Testis (tissue), 5 donors: ENCODE measurements at places on chromosomes 12 and 14.

DNA sequence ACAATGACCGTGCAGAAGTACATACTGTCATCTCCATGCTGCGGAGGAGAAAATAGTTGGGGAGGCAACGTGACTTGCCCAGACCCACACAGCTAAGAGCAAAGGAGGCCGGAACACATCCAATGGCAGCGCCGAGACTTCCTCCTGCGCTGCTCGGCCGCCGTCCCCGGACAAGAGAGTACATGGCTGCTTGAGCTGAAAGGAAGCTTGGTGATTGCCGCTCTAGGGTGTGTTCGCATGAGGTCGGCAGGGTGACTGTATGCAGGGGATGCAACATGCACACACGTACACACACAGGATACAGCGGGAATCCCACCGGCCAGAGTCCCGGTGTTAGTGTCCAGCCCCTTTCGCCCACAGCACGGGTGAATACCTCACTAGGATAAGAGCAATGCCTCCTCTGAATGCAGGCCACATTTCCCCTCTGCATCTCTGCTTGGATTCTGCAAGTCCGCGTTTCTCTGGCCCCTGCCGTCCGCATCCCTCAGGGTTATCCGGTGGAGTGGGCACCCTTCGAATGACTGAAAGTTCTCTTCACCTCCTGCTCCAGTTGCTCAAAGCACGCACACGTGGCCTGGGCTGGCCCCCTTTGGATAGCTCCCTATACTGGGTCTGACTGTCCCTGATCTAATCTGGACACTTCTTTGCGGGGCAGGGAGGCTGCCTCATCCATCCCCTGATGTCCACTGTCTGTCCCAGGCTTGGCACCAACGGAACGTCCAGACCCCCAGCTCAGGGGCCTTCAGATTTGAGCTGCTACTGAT, 78.8 kb downstream of the GSC start:
- no peak for DNase-seq

DNA sequence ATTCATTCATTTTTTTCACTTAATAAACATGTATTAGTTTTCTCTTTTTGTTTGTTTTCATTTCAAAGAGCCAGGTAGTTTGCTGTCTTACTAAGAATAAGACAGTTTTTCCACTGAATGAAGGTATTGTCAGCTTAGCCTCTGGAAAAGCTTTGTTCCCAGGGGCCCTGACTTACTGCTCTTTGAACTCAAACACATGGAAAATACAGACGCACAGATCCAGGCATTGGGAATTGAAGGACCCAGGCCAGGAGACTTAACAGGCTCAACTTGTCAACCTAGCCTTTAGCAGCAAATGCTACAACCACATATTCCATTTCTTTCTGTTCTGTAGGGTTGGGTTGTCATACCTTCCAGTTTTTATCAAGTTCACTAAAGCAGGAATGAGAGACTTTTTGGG, 38.5 kb upstream of the SLCO1C1 start:
- DNase-seq = no peak

GRCh38 chr12:67193704-67194103, 75.5 kb upstream of the CAND1 start:
- DNase-seq = peak; percentile 25

GRCh38 chr14:23062002-23062401, 4.7 kb upstream of the CDH24 start:
- DNase-seq = peak; percentile 81

GRCh38 chr12:128180166-128180565, 86.8 kb upstream of the TMEM132C start:
- no peak for DNase-seq

DNA sequence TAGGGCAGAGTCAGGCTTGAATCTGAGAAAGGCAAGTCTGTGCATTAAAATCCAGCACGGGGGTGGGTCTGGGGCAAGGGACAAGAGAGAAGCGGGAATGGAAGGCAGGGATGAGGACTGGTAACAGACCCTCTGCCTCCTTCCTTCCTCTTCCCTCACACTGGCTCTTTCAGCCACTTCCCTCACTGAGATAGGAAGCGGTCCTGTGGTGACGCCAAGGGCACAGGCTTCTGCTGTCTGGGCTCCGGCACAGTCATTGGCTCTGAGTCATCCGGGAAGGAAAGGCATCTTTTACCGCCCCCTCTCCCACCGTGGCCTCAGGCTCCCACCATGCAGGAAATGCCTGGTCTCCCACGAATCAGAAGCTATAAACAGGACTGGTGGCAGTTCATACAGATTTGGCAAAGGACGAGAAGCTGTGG, 70.2 kb downstream of the ETV6 start:
- peak; percentile 40 for DNase-seq

DNA sequence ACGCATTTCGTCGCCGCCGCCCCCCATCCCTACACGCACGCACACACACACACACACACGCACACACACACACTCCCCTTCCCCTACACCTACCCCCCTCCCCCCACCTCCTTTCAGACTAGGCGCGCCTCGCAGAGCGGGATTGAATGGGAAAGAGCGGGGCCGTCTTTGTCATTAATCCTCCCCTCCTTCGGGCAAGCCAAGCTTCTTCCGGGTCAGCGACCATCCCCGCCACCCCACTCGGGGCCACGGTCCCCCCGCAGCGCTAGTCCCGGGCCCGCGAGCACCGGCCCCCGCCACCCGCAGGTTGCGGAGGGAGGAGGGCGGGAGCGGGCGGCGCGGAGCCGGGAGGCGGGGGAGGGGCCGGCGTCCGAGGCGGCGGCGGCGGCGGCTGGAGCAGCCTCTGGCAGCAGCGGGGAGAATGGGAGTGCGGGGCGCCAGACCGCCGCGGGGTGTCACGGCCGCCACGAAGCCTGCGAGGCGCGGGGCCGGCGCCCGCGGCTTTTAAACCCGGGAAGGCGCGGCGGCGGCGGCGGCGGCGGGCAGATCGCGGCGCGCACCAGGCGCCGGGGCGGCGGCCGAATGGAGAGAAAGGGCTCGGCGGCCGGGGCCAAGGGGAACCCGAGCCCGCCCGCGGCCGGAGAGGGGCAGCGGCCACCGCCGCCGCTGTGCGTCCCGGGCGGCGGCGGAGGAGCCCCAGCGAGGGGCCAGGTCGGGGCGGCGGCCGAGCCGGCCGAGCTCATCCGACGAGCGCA, at the start of gene TTC9:
TTC9 (plus strand) TSS at position 369 of the 755 bp plus-strand sequence; CDS start at position 583, 214 bp downstream.
- DNase-seq = no peak
